ENCODE measurements at places on chromosomes 6 and 20. TPM values are rescaled to one million over a fixed set of nuclear protein-coding genes. Genes with fewer than 3 reads are reported as not detected.

The HEY2 gene
- total RNA-seq: 2.8 TPM

The AMD1 gene
- total RNA-seq: 92.3 TPM

The HDAC2 gene
- 144 TPM for total RNA-seq

The THEMIS gene
- not detected for total RNA-seq

The GNAS-AS1 gene
- 1.2 TPM for total RNA-seq

The RRAGD gene
- 61.1 TPM for total RNA-seq

The SUMO4 gene
- total RNA-seq: 6.7 TPM

The TRIM26 gene
- total RNA-seq: 21.7 TPM

The PPT2 gene
- total RNA-seq: 15.0 TPM

The TRAPPC3L gene
- 0.69 TPM for total RNA-seq

The NHLRC1 gene
- 4.4 TPM for total RNA-seq

The SPTLC3 gene
- total RNA-seq: 3.5 TPM

The SFTA2 gene
- total RNA-seq: not detected

The OVOL2 gene
- total RNA-seq: not detected

The SLC22A7 gene
- 0.23 TPM for total RNA-seq

The SYCP2L gene
- 6.9 TPM for total RNA-seq

The RIMS4 gene
- total RNA-seq: 48.2 TPM

The C20orf202 gene
- 0.46 TPM for total RNA-seq

The SLC17A5 gene
- 28.6 TPM for total RNA-seq

The OR2H1 gene
- not detected for total RNA-seq

The EPB41L1 gene
- total RNA-seq: 133 TPM

The ANGPT4 gene
- total RNA-seq: 0.23 TPM

The RIPOR3 gene
- total RNA-seq: 2.3 TPM

The ADGRB3 gene
- 183 TPM for total RNA-seq

The SEC23B gene
- 63.2 TPM for total RNA-seq
